Spleen (tissue), 13 donors: ENCODE measurements at places on chromosomes 16 and 17. TPM values are rescaled to one million over a fixed set of nuclear protein-coding genes. Genes with fewer than 3 reads are reported as not detected.

- no peaks in the 10 kb centered on the region for H3K36me3 ChIP-seq
- DNase-seq: no peak
- peaks cover 10% of the 10 kb centered on the region for H3K27me3 ChIP-seq
- H3K27ac ChIP-seq: peak overlapping the region; percentile 87
Observed at GRCh38 chr16:49858200-49859124, 2.5 kb upstream of the ZNF423 start.

DNA sequence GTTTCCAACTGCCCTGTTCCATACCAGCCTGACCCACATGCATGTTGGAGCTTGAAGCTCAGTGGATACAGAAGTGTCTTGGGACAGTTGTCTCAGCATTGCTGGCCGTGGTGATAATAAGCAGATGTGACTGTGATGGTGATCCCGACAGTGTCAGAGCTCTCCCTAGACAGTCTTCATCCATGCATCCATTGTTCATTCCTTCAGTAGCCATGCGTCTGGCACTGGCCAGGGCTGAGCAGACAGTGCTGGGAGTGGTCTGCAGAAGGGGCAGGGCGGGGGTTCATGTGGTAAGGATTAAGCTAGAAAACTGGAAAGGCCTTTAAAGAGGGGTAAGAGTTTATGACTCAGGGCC lies 68.1 kb downstream of the GNAO1 start:
- no peaks in the 10 kb centered on the region for H3K27me3 ChIP-seq
- no peak overlapping the region for H3K27ac ChIP-seq
- no peak overlapping the region for H3K4me3 ChIP-seq
- H3K4me1 ChIP-seq: no peaks in the 10 kb centered on the region
- no peaks in the 10 kb centered on the region for H3K36me3 ChIP-seq

DNA sequence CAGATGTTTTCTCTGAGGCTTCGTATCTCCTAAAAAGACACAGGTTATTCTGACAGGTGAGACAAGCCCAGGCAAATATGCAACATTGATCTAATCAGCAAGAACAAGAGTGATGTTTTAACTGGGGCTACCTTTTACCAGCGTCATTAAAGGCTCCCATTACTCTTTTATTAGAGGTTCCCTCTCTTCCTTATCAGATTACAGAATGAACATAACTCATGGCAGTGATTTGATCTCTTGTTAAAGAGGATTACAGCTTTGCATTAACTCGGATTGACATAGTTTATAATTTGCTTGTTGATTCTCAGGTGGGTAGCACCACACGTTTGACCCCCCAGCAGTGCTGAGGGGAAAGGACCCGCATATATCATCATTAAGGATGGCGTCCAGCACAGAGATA lies 90.5 kb downstream of the AATF start:
- DNase-seq: no peak
- H3K36me3 ChIP-seq: peaks cover 82% of the 10 kb centered on the region
- no peaks in the 10 kb centered on the region for H3K4me1 ChIP-seq
- H3K27ac ChIP-seq: no peak overlapping the region
- no peaks in the 10 kb centered on the region for H3K27me3 ChIP-seq

GRCh38 chr17:66959641-66960375 lies 4.7 kb upstream of the CACNG4 start:
- H3K4me1 ChIP-seq: no peaks in the 10 kb centered on the region
- H3K36me3 ChIP-seq: no peaks in the 10 kb centered on the region
- no peak overlapping the region for H3K4me3 ChIP-seq

- H3K27me3 ChIP-seq: no peaks in the 10 kb centered on the region
- no peak overlapping the region for H3K4me3 ChIP-seq
- DNase-seq: no peak
- H3K27ac ChIP-seq: no peak overlapping the region
- no peaks in the 10 kb centered on the region for H3K4me1 ChIP-seq
- no peaks in the 10 kb centered on the region for H3K36me3 ChIP-seq
Observed at GRCh38 chr17:6853764-6854442, 22.4 kb upstream of the TEKT1 start.

- no peak for DNase-seq
- H3K4me1 ChIP-seq: no peaks in the 10 kb centered on the region
- H3K36me3 ChIP-seq: no peaks in the 10 kb centered on the region
- no peak overlapping the region for H3K27ac ChIP-seq
- no peak overlapping the region for H3K4me3 ChIP-seq
- no peaks in the 10 kb centered on the region for H3K27me3 ChIP-seq
Observed at GRCh38 chr17:59483860-59484259, 81.5 kb upstream of the DHX40 start.

DNA sequence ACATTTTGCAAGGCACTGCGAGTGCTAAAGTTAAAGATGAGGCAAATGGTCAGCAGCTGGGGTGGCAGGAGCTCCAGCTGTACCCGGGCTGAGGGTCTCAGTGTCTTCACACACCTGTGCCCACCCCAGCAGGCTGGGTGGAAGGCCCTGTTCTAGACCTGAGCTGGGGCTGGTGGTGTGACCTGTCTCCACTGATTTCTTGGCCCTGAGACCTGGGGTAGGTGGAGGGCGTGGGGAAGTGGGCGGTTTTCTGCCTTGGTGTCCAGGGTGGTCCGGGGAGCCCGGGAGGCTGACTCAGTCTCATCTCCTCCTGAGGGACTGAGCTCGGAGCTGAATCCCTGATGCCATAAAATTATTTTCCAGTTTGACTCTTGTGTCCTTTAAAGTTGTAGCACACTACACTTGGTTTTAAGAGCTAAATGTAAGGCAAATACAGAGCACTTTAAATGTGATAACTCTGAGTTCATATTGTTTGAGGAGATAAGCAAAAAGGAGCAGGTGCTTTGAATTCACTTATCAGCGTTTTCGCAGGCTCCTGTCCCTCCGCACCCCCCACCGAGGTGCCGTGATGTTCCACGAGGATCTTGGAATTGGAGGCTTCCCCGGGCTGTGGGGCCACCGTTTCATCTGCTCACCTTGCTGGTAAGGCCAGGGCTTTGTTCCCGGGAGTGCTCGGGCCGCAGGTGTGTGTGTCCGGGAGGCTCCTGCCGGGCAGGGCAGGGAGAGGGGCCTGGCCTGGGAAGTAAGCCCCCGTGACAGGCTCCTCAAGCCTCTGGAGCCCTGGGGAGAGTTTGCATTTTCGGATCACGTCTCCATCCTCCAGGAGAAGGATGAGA lies 117.0 kb downstream of the AATF start:
- H3K4me3 ChIP-seq: no peak overlapping the region
- H3K36me3 ChIP-seq: no peaks in the 10 kb centered on the region
- no peak for DNase-seq
- H3K27ac ChIP-seq: no peak overlapping the region
- no peaks in the 10 kb centered on the region for H3K4me1 ChIP-seq

DNA sequence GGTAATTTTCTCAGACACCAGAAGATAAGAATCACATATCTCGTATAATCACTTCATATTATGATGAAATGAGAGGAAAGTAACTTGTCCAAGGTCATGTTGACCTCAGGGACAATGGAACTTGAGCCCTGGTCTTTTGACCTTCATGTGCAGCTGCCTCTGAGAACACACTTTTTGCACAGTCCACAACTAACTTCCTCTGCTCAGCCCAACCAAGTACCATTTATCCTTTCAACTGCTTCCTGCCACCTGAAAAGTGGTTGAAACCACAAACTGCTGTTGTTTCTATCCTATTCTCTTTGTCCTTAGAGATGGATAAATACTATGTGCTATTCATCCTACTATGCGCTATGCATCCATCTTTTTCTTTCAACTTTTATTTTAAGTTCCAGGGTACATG lies 2.3 kb upstream of the CCL1 start:
- H3K4me3 ChIP-seq: no peak overlapping the region
- H3K4me1 ChIP-seq: no peaks in the 10 kb centered on the region
- no peaks in the 10 kb centered on the region for H3K36me3 ChIP-seq
- no peak overlapping the region for H3K27ac ChIP-seq

- no peak overlapping the region for H3K27ac ChIP-seq
- no peak for DNase-seq
- H3K36me3 ChIP-seq: no peaks in the 10 kb centered on the region
- peaks cover 28% of the 10 kb centered on the region for H3K4me1 ChIP-seq
- no peaks in the 10 kb centered on the region for H3K27me3 ChIP-seq
Observed at GRCh38 chr17:82108496-82108945, 10.5 kb upstream of the FASN start.

Gene CARD14
- total RNA-seq: 4.8 TPM

DNA sequence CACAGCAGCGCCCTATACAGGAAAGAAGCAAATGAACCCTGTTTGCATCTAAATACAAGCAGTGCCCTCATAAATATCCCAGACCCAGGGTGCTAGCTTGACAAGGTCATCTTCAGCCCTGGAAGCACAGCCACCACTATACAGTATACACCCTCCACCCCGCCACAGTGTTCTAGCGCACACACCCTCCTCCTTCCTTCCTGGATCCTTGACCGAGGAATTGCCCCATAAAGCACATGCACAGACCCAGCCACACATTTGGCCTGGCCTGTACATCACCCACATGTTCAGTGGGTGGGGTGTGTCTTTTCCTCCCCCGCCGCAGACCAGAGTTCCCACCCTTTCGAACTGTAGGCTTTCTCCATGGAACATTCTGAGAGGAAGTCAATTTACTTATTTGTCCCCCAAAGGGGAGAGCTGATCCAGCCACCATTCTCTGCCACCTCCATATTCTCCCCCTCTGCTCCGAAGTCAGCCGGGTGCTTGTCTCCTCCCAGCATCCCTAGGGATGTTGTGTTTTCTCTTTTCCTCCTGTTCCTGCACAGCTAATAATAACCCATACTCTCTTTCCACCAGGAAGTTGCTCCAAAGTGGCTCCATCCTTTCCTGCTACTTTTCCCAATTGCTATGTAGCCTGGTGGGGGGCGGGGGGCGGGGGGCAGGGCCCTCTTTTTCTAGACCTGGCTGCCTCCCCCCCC lies 6.6 kb downstream of the ABI3 start:
- peak; percentile 87 for DNase-seq
- peaks cover 73% of the 10 kb centered on the region for H3K4me1 ChIP-seq
- H3K4me3 ChIP-seq: peak overlapping the region; percentile 10
